ENCODE measurements at places on chromosomes 6 and 20. TPM values are rescaled to one million over a fixed set of nuclear protein-coding genes. Genes with fewer than 3 reads are reported as not detected.

The DCDC2 gene
- 22.1 TPM for polyA plus RNA-seq

The SSTR4 gene
- not detected for polyA plus RNA-seq

The RIMS1 gene
- not detected for polyA plus RNA-seq

The CLPSL2 gene
- not detected for polyA plus RNA-seq

The DEFB119 gene
- polyA plus RNA-seq: not detected

The TRIM38 gene
- 12.2 TPM for polyA plus RNA-seq

The TPBG gene
- 5.8 TPM for polyA plus RNA-seq

The DACT2 gene
- polyA plus RNA-seq: 4.8 TPM

The HDDC2 gene
- polyA plus RNA-seq: 161 TPM

The XKR7 gene
- polyA plus RNA-seq: not detected

The OOEP gene
- polyA plus RNA-seq: not detected

The LTB gene
- polyA plus RNA-seq: 6.6 TPM

The LRFN2 gene
- not detected for polyA plus RNA-seq

The NRN1 gene
- polyA plus RNA-seq: 6.4 TPM

The TMEM14C gene
- polyA plus RNA-seq: 210 TPM

The SUMO4 gene
- polyA plus RNA-seq: not detected

The ZNF391 gene
- polyA plus RNA-seq: 1.5 TPM

The YWHAB gene
- 156 TPM for polyA plus RNA-seq

The ZNF311 gene
- 0.77 TPM for polyA plus RNA-seq

The DEFB125 gene
- polyA plus RNA-seq: not detected

The SLC22A3 gene
- 7.4 TPM for polyA plus RNA-seq

The BMP7 gene
- polyA plus RNA-seq: 11.3 TPM

The NRSN2 gene
- 50.0 TPM for polyA plus RNA-seq

The CDSN gene
- polyA plus RNA-seq: not detected

The NHLRC1 gene
- polyA plus RNA-seq: 1.8 TPM

The LRRC1 gene
- 7.8 TPM for polyA plus RNA-seq

The ADA gene
- polyA plus RNA-seq: 3.1 TPM

The ASIP gene
- 0.84 TPM for polyA plus RNA-seq

The RGS17 gene
- not detected for polyA plus RNA-seq

Measured in kidney (tissue), 22 donors.